ENCODE measurements at places on chromosomes 7 and 10. TPM values are rescaled to one million over a fixed set of nuclear protein-coding genes. Genes with fewer than 3 reads are reported as not detected.

The RHOBTB1 gene
- total RNA-seq: 12.0 TPM

The PAX4 gene
- not detected for total RNA-seq

DNA sequence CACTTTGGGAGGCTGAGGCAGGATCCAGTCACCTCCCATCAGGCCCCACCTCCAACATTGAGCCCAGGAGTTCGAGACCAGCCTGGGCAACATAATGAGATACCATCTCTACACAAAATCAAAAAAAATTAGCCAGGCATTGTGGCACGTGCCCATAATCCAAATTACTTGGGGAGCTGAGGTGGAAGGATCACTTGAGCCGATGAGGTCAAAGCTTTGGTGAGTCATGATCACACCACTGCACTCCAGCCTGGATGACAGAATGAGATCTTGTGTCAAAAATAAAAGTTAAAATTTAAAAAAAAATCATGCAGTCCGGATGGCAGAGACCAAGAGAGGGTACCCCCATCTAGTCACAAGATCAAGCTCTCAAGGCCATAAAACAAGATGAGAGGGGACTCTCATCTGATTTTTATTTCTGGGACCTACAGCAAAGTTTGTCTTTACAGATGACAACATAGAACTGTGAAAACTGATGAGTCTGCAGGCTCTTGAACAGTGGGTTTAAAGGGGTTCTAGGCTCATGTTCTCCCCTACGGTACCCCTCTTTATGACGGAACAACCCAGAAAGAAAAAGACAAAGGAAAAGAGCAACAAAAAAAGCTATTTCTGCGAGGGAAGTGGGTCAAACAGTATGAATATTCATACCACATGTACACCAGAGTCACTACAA, 28.9 kb upstream of the CREB3L2 start:
- H3K4me1 ChIP-seq: peaks cover 10% of the 10 kb centered on the region
- no peak for DNase-seq
- H3K4me3 ChIP-seq: no peak overlapping the region
- H3K36me3 ChIP-seq: 0 out of 2 replicates have a peak, but pooled peaks cover 8% of the 10 kb centered on the region

- H3K4me3 ChIP-seq: no peak overlapping the region
- no peak overlapping the region for H3K27ac ChIP-seq
- H3K36me3 ChIP-seq: no peaks in the 10 kb centered on the region
- H3K27me3 ChIP-seq: peaks cover 14% of the 10 kb centered on the region
Measured at GRCh38 chr10:47268696-47269095, 31.3 kb upstream of the GDF10 start.

DNA sequence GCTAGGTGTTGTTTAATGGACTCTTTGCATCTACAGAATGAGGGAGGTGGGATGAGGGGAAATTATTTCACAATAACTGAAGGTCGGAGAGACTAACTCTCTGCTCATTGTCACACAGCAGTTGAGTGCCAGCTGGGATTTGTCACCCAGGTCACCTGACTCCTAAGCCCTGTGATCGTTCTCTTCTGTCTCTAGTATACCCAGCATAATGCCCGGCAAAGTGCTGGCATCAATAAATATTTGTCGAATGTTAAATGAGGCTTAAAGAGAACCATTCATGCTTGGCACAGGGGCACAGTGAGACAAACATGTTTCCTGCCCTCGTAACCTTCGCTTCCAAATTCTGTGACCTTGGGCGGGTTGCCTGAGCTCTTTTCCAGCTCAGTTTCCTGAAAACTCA, 70.8 kb downstream of the TCF7L2 start:
- H3K27me3 ChIP-seq: no peaks in the 10 kb centered on the region
- DNase-seq: no peak
- H3K36me3 ChIP-seq: 0 out of 2 replicates have a peak, but pooled peaks cover 6% of the 10 kb centered on the region
- H3K4me1 ChIP-seq: peaks cover 39% of the 10 kb centered on the region
- H3K4me3 ChIP-seq: no peak overlapping the region
- H3K27ac ChIP-seq: no peak overlapping the region

DNA sequence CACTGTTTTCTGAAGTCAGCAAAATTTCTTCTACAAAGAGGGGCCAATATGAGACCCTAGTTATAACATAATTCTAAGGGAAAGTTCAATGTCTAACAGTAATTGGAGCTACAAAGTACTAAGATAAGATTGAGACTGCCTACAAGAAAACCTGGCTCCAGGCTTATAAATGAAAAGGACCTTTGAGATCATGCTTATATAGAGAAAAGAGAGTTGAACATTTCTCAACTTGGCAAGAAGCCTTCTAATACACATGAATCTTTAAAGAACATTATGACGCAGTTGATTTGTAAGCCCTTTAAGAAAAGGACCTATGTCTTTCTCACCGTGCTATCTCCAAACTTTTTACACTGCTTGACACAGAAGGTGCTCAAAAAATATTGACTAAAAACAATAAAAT, 87.9 kb downstream of the TPK1 start:
- H3K36me3 ChIP-seq: no peaks in the 10 kb centered on the region
- no peak for DNase-seq
